ENCODE measurements at places on chromosomes 12 and 14. TPM values are rescaled to one million over a fixed set of nuclear protein-coding genes. Genes with fewer than 3 reads are reported as not detected.

DNA sequence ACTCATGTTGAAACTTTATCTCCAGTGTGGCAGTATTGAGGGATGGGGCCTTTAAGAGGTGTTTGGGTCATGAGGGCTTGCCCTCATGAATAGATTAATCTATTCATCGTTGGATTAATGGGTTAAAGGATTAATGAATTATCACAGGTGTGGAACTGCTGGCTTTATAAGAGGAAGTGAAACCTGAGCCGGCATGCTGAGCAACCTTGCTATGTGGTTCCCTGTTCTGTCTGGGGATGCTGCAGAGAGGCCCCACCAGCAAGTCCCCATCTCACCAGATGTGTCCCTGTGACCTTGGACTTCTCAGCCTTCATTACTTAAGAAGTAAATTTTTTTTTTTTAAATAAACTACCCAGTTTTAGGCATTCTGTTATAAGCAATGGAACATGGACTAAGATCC is 109.6 kb downstream of the DYRK2 start:
- DNase-seq, result no peak

GRCh38 chr12:76329606-76330005 is 18.6 kb downstream of the BBS10 start:
- peak; percentile 53 for DNase-seq

- no peak for DNase-seq
These were observed 36.4 kb downstream of the TMEM121 start for GRCh38 chr14:105562713-105563346.

GRCh38 chr12:63170321-63170720 is 19.3 kb upstream of the AVPR1A start:
- no peak for DNase-seq

- no peak for DNase-seq
These were observed 27.2 kb downstream of the KLC1 start for GRCh38 chr14:103656031-103656755.

GRCh38 chr12:69517406-69517805 is 47.2 kb downstream of the FRS2 start:
- DNase-seq, result no peak

GRCh38 chr12:13121568-13121967 is 18.1 kb upstream of the GSG1 start:
- DNase-seq, result no peak

DNA sequence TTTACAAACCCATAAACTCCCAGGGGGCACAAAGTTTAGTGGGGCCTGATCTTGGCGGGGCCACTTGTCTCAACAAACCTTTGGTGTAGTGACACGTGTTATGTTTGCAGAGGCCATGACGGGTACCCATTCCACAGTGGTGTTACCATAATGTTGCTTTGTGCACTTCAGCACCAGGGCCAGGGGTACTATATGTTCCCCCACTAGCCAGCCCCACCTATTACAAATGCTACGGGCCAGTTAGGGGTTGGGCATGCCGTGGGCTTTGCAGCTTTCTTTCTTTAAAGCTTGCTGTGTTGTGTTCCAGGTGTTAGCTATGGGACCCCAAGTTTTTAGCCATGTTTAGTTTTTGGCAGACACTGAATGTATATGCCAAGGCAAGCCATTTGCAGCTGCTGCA is 30.8 kb upstream of the G2E3 start:
- no peak for DNase-seq

DNA sequence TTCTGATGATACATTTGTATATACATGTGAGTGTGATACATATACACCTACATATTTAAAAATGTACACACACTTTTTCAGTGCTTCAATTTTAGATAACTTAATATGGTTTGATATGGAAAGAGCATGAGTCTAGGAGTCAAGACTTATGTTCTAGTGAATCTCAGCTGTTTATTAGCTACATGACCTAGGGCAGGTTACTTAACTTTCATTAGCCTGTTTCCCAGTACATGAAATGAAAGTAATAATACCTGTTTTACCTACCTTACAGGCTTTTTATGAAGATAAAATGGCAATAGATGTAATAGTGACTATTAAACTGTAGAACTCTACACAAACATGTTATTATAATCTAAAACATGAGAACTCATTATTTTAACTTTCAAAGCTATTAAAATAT is 39.5 kb downstream of the KIF21A start:
- DNase-seq, result no peak

DNA sequence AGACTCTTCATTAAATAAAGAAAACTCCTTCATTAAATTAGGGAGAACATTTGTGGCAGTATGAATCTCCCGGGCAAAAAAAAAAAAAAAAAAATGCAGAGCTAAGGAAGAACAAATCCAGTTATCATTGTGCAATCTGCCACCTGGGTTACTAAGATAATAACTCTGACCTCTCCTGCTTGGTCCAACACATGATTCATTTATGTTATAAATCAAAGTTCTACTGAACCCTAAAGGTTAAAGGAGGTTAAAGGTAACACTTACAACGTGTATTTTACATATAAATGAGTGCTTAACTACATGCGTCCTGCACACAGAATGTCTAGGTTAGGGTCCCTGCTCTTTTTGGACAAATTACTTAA is 4.2 kb downstream of the TGFB3 start:
- no peak for DNase-seq

DNA sequence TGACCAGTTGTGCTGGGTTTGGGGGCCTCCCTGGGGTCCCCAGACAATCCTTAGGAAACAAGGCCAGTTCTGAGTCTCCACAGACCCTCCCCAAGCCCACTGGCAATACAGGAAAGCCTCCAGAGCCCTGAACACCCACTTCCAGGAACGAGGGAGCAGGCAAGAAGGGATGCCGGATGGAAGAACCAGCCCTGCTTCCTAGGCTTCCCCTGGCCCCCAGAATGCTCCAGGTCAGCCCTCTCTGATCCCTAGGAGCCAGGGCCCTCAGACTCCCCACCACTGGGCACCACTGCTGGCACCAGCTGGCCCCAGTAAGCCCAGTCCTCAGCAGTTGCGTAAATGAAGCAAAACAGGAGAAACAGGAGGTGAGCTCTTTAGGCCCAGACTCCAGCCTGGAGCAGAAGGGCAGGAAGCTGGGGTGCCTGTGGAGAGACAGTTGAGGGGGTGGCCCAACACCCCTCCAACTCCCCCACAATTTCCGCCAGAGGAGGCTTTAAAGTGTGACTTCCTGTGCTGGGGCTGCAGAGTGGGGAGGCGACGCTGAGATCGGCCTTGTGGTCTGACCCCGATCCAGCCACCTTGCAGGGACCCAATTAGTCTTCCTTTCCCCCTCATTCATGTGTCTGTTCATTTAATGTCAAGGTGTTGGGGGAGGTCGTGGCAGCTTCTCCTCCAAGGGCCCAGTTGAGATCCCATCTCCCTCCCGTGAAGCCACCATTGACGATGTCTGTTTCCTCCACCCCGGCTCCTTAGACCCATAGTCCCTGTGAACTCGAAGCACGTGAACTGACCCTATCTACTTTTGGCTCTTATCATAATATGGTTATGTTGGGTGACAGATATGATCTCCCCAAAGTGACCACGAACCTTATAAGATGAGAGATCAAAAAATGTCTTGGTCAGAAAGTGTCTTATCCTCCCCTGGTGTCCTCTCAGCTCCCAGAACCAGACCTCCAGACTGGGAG is 4.7 kb downstream of the TNFRSF1A start:
- peak; percentile 29 for DNase-seq

DNA sequence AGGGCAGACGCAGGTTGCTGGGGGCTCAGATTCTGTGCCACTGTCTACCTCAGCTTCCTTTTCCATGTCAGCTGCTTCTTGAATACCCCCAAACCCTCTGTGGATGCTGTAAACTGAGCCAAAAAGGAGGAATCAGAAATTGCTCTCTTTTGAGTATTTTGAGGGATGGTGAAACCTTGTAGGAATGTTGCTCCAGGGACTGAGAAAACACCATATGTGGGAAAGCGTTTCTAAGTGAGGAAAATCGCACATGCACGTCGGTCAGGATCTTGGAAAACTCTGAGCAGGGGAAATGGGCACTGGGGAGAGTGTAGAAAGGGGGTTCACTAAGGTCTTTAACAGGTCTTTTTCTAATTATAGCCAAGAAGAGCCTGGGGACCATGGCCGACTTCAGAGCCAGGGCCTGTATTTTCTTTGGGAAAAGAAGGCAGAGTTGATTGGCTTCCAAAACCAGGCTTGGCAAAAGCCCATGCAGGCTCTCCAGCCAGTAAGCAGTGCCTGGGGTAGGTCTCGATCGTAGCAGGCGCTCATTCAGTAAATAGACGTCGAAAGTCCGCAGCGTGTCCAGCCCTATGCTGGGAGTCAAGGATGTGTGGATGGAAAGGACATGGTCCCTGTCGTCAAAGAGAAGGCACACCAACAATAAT is 58.0 kb downstream of the NTF3 start:
- no peak for DNase-seq

- peak; percentile 99 for DNase-seq
These were observed 13.0 kb downstream of the PLEKHG6 start for GRCh38 chr12:6323340-6323994.

- no peak for DNase-seq
These were observed 650 bp downstream of the GALC start for GRCh38 chr14:87992346-87992717.

C14orf132 gene
- 41.5 TPM for total RNA-seq

TAS2R50 gene
- total RNA-seq, result 6.2 TPM

LMNTD1 gene
- not detected for total RNA-seq

NID2 gene
- 138 TPM for total RNA-seq

FAM177A1 gene
- total RNA-seq, result 34.2 TPM

FLRT2 gene
- 39.1 TPM for total RNA-seq

ITGB7 gene
- 1.1 TPM for total RNA-seq

COQ10A gene
- total RNA-seq, result 10.1 TPM

Data from osteoblast (primary cell).